ENCODE measurements at places on chromosomes 3 and 15.

DNA sequence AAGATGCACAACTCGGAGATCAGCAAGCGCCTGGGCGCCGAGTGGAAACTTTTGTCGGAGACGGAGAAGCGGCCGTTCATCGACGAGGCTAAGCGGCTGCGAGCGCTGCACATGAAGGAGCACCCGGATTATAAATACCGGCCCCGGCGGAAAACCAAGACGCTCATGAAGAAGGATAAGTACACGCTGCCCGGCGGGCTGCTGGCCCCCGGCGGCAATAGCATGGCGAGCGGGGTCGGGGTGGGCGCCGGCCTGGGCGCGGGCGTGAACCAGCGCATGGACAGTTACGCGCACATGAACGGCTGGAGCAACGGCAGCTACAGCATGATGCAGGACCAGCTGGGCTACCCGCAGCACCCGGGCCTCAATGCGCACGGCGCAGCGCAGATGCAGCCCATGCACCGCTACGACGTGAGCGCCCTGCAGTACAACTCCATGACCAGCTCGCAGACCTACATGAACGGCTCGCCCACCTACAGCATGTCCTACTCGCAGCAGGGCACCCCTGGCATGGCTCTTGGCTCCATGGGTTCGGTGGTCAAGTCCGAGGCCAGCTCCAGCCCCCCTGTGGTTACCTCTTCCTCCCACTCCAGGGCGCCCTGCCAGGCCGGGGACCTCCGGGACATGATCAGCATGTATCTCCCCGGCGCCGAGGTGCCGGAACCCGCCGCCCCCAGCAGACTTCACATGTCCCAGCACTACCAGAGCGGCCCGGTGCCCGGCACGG, 991 bp downstream of the SOX2 start:
- DNase-seq: no peak

GRCh38 chr3:78507196-78507984, 1260.4 kb downstream of the ROBO1 start:
- DNase-seq: no peak

GRCh38 chr3:53750253-53751210, 95.7 kb downstream of the CHDH start:
- no peak for DNase-seq

GRCh38 chr3:181913254-181913653, 201.5 kb downstream of the SOX2 start:
- DNase-seq: no peak

GRCh38 chr3:184651904-184652303, 60.0 kb downstream of the MAGEF1 start:
- DNase-seq: no peak

DNA sequence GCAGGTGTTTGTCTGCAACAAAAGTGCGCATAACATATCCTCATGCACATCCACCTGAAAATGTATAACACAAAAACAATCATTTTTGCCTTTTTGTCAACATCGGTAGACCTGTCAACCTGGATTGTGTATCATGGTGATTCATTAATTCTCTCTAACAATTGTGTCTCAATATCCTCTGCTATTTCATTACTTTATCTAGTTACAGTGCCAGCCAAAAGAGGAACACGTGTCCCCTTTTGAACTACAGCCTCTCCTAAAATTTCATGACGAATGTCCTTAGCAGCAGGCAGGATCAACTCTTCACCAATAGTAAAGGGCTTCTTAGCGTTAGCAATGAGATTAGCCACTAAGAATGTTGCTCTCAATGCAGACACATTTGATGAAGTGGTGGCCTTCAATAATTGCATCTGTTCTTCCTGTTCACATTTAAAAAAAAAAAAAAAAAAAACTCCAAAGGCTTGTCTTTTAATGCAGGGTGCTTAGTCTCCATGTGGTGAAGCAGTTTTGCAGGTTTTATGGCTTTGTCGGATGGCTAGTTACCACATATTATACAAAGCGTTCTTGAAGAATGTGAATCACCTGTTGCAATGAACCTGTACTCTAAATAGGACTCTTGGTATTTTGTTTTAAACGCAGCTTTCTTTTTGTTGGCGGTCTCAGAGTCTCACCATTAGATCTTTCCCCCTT, 45.7 kb upstream of the MCTP2 start:
- DNase-seq: no peak

- DNase-seq: peak; percentile 89
Observed at GRCh38 chr3:158644345-158644908, at the start of gene GFM1. Gene GFM1, plus strand, starts transcription at chr3:158644527. Its CDS starts 108 bp downstream, at chr3:158644635.

DNA sequence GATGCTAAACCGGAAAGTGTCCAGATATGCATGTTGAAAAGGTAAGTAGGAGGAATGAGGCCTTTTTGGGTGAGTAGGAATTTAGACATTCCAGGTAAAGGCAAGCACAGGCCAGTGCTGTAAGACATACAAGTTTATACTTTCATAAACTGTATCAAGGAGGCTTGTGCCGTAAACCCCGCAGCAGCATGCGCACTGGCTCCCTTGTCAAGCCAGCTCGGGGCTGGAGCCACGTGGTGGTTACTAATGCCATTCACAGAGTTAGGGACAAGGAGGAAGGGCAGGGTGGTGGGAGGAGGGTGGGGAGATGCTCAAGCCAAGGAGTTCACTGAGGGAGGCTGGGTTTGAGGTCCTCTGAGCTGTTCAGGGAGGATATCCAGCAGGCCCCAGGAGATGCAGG, 35.8 kb downstream of the PLD1 start:
- DNase-seq: no peak

GRCh38 chr3:32644380-32644779, 40.6 kb upstream of the CNOT10 start:
- no peak for DNase-seq

DNA sequence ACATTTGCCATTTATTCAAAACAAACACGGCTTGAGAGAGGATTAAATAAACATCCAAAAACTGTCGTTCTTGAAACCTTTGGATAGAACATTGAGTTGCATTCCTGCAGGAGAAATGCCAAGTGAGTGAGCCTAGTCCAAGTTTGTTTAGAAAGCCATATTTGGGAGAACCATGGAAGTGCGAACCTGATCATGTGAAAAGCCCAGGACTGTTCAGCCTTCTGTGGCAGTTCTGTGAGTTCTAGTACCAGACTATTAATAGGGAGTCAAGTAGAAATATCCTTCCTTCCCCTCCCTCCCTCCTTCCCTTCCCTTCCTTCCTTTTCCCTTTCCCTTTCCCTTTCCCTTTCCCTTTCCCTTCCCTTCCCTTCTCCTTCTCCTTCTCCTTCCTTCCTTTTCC, 470.4 kb downstream of the LPP start:
- DNase-seq: no peak

GRCh38 chr15:88635318-88635717, 3.5 kb upstream of the ISG20 start:
- peak; percentile 35 for DNase-seq

GRCh38 chr3:196323691-196324090, 5.7 kb upstream of the DYNLT2B start:
- DNase-seq: no peak

- no peak for DNase-seq
Observed at GRCh38 chr15:74954515-74954914, 2.1 kb downstream of the RPP25 start.

GRCh38 chr3:112508261-112508660, 9.0 kb upstream of the BTLA start:
- DNase-seq: no peak

GRCh38 chr15:28959326-28959725, 73.6 kb downstream of the APBA2 start:
- DNase-seq: no peak

- DNase-seq: no peak
Observed at GRCh38 chr3:194988495-194989165, 282.3 kb downstream of the XXYLT1 start.

DNA sequence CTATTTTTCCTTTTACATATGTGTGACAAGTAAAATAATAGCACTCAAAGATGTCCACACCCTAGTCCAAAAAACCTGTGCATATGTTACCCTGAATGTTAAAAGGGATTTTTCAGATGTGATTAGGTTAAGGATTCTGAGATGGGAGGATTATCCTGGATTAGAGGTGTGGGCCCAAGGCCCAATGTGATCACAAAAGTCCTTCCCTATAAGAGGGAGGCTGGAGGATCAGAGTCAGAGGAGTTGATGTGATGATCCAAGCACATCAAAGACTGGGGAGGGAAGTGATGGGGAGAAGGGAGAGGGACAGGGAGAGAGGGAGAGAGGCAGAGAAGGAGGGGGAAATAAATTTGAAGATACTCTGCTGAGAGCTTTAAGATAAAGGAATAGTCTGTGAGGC, 512.6 kb downstream of the PLOD2 start:
- no peak for DNase-seq

DNA sequence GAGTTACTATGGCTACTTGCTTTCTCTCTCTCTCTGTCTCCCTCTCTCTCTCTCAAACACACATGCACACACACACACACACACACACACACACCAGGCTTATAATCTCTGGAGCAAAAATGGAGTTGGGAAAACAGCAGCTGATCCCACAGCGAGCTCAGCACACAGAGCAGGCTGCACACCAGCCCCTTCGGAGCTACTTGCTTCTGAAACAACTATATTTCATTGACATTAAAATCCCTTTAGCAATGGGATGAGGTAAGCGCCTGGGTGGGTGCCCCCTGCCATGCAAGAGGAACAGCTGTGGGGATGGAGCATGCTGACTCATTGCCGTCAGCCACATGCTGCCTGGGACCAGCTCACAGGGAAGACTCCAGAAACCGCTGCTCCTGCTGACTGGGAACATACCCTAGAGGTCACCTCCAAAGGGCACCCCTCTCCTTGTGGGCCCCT, 45.7 kb downstream of the B3GNT5 start:
- no peak for DNase-seq

DNA sequence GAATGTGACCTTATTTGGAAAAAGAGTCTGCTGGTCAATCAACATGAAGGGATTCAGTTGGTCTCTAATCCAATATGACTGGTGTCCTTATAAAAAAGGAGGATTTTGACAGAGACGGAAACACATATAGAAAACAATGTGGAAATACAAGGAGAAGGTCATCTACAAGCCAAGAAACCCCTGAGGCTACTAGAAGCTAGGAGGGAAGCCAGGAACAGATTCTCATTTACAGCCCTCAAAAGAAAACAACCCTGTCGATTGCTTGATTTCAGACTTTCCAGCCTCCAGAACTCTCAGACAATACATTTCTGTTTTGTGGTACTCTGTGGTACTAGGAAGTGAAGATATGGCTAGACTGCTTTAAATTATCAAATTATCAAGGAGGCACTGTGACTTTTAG, 162.9 kb upstream of the IGF1R start:
- no peak for DNase-seq

GRCh38 chr15:26983822-26984221, 12.8 kb downstream of the GABRG3 start:
- no peak for DNase-seq

DNA sequence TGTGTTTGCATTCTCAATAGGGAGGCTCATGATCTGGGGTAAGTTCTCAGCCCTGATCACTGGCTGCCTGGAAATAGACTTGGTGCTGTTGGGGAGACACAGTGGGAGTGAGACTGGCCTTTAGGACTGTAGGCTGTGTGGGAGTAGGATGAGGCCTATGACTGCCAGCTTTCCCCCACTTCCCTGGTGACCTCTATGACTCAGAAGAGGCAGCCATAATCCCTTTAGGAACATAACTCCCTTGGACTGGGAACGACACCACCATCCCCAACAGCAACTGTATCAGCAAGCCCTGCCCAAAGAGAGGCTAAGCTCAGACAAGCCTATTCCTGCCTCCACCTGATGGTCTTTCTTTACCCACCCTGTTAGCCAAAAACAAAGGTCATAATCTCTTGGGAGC, 91.3 kb downstream of the SUCNR1 start:
- DNase-seq: no peak

DNA sequence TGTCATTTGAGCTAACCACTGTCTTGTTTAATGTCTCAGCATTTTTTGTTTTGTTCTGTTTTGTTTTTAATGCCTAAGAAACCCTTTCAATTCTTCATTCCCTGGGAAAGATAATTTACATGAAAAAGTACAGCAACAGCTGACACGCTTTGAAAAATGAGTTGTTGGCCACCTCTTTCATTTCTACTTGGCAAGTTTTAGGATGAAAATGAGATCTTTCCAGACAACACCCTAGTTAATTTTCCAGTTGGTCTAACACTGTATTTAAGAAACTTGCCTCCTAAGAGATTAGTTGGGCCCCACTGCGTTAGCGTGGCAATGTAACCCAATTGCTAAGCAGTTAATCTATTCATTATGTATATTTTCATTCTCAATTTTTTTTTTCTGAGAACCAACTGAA, 194.0 kb upstream of the LRRN1 start:
- no peak for DNase-seq

DNA sequence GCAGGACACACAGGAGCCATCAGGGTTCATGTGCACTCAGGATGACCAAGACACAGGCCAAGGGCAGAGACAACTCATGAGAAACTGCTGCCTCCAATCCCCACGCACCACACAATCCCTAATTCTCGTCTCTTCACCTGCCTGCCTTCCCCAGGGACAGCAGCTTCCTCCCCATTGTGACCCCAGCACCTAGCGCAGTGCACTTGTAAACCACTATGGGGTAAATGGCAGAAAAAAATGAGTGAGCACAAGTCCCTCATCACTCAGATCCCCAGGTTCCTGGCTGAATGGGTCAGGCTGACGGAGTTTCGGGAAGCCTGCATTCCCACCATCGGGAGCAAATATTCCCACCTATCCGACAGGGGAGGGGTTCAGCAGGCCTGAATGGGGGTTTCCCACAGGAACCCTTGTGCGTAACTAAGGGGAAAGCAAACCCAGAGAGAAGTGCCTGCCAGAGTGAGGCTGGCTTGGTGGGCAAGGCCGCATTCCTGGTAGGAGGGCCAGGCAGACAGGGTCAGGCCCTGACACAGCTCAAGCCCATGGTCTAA, 18.8 kb downstream of the PLXNB1 start:
- DNase-seq: no peak

GRCh38 chr3:141643391-141643790, 94.7 kb upstream of the RNF7 start:
- DNase-seq: no peak

- no peak for DNase-seq
Observed at GRCh38 chr15:92682741-92683510, 27.4 kb upstream of the FAM174B start.

All from stimulated activated naive CD4-positive, alpha-beta T cell treated with Interleukin-2 at 50 U/mL for 16 hours (primary cell).